ENCODE measurements at places on chromosomes 7 and 10. TPM values are rescaled to one million over a fixed set of nuclear protein-coding genes. Genes with fewer than 3 reads are reported as not detected.

The GRK5 gene
- total RNA-seq: 4.2 TPM

The ACBD7 gene
- 0.69 TPM for total RNA-seq

The C7orf25 gene
- 9.0 TPM for total RNA-seq

The TMEM130 gene
- total RNA-seq: not detected

The CYP26C1 gene
- not detected for total RNA-seq

The ADRA2A gene
- 0.24 TPM for total RNA-seq

The PAPOLB gene
- not detected for total RNA-seq

The GJD4 gene
- 0.08 TPM for total RNA-seq

The POU6F2 gene
- 0.08 TPM for total RNA-seq

The DPP6 gene
- 1.2 TPM for total RNA-seq

The ZP3 gene
- total RNA-seq: 5.0 TPM
